NCI-H1092 (cell line): ENCODE measurements at places on chromosomes 1 and 21.

DNA sequence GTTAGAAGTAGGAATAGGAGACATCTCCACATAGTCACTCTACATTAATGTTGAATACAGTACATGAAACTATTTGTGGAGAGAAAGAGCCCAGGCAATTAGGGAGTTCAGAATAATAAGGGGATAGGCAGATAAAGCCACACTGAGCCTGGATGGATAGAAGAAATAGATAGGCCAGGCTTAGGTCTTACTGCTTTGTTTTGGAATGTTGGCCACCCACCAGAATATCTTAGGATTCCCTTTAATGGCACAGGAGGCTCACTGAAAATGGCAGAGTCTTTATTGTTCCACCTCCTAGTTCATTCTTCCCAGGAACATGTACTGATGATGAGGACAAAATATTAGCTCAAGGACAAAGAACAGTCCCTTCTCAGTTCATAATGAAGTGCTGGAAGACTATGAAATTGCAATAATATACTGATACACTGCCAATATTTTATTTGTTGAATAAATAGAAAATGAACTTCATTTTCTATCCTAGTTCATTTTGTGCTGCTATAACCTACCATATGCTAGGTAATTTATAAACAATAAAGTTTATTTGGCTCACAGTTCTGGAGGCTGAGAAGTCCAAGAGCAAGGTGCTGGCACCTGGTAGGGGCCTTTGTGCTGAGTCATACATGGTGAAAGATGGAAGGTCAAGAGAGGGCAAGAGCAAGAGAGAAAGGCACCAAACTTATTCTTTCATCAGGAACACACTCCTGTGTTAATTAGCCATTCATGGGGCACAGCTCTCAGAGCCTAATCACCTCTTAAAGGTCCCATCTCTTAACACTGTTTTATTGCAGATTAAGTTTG is 87.3 kb downstream of the TBX15 start:
- no peak for DNase-seq

- DNase-seq, result no peak
Observed at GRCh38 chr1:62045574-62045973, 149.1 kb upstream of the L1TD1 start.

DNA sequence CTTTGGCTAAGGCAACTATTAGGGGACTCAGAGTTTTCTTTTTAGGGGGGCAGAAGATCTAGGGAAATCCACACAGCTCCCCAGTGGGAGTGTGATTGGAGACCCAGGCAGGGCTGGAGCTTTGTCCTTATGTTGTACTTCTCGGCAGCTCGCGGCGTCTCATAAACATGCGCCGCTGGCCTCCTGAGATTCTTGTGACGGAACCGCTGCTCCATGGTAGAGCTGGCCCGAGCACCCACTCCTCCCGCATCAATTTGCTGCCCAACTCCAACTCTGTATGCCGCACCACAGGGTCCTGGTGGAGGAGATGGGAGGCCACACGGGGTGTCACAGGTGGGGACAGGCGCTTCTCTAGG is 143.9 kb downstream of the GALNT2 start:
- DNase-seq, result no peak

DNA sequence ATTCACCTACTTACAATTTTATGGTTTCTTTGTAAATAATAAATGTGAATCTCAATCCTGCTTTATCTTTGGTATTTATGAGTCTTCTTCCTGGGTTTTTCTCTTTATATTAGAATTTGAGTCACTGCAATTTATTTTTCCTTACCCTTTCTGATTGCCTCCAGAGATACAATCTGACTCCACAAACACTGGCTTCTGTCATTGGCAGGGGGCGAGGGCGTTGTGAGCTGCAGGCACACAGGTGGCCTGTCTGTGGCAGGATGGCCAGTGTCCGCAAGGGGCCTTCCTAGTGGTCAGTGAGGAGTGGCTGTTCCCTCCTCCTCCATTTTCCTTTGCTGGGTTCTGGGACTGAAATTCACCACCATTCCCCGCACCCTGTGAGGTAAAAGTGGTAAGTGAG is 2.0 kb upstream of the MTARC1 start:
- no peak for DNase-seq

GRCh38 chr1:226626577-226626956 is 78.0 kb downstream of the STUM start:
- no peak for DNase-seq

DNA sequence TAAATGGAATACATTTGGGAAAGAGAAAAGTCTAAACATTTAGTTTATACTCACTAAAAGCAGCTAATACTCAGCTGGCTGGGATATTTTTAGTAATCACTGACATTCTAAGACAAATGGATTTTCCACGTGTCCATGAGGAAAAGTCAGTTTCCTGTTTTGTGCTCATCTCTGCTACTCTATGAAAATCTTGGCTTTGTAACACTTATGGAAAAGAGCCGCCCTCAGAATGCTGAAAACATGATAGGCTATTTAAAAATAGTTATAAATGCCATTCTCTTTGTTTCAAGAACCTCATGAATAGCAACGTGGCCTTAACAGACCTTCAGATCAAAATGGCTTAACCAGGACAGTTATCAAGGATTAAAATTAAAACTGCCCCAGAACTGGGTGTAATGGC is 29.9 kb downstream of the MRAP start:
- no peak for DNase-seq

GRCh38 chr1:151739590-151740355 is 18.5 kb downstream of the RIIAD1 start:
- no peak for DNase-seq

DNA sequence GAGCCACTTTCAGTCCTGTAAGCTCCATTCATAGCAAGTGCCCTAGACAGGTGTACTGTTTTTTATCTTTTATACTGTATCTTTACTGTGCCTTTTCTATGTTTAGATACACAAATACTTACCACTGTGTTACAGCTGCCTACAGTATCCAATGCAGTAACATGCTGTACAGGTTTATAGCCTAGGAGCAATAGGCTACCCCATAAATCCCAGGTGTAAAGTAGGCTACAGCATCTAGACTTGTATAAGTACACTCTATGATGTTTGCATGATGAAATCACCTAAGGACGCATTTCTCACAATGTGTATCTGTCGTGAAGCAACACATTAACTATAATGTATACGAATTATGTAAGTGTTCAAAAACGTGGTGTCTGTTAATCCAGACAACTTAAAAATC is 10.7 kb downstream of the HLCS start:
- no peak for DNase-seq

DNA sequence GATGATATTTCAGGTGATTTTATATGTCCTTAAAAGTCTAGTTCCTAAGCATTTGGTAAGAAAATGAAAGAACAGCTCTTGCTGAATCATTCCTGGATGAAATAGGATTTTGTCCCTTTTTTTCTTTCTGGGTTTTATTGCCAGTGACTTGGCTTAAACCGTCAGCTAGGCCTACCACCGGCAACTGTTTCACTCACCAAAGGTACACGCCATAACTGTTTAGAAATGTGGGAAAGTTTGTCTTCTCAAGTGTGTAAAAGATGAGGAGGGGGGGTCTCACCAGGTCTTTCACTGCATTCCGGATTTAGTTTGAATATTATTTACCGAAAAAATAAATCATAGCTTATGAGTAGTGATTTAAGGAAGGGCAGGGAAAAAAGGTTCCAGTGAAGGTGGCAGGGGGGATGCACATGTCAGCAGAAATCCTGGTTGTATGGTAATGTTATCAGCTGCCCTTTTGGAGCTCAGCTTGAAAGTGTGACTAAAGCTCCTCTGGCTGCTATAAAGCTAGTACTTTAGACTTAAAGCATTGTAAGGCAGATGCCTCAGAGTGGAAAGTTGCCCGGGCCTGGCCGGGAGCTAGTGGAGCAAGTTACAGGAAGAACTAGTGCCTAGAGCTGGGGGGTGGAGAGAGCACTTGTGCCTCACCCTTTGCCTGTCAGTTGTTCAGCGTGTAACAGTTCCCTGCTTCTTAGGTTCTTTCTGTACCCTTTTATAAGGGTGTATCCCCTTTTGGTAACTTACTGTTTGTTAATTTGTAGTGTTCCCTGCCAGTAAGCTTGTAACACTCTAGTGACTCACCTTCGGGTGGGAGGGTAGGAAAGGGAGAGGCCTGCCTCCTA is 3.1 kb downstream of the ATP1A1 start:
- DNase-seq, result no peak

- no peak for DNase-seq
Observed at GRCh38 chr1:157696966-157697628, 3.5 kb downstream of the FCRL3 start.

- no peak for DNase-seq
Observed at GRCh38 chr1:197510691-197511378, 242.8 kb downstream of the CRB1 start.

GRCh38 chr1:165284454-165284853 is 72.1 kb downstream of the LMX1A start:
- DNase-seq, result peak; percentile 45

DNA sequence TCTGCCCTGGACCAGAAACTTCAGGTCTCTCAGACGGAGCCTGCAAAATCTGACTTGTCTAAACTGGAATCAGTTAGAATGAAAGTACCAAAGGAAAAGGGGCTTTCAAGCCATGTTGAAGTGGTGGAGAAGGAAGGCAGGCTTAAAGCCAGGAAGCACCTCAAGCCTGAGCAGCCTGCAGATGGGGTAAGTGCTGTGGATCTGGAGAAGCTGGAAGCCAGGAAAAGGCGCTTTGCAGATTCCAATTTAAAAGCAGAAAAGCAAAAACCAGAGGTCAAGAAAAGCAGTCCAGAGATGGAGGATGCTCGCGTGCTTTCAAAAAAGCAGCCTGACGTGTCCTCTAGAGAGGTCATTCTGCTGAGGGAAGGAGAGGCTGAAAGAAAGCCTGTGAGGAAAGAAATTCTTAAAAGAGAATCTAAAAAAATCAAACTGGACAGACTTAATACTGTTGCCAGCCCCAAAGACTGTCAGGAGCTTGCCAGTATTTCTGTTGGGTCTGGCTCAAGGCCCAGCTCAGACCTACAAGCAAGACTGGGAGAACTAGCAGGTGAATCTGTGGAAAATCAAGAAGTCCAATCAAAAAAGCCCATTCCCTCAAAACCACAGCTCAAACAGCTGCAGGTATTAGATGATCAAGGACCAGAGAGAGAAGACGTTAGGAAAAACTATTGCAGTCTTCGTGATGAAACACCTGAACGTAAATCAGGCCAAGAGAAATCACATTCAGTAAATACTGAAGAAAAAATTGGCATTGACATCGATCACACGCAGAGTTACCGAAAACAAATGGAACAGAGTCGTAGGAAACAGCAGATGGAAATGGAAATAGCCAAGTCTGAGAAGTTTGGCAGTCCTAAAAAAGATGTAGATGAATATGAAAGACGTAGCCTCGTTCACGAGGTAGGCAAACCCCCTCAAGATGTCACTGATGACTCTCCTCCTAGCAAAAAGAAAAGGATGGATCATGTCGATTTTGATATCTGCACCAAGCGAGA is 46.6 kb downstream of the ZBTB17 start:
- no peak for DNase-seq

- no peak for DNase-seq
Observed at GRCh38 chr1:240515505-240515904, 96.5 kb downstream of the GREM2 start.

GRCh38 chr1:58430421-58431275 is 115.9 kb downstream of the OMA1 start:
- DNase-seq, result no peak

DNA sequence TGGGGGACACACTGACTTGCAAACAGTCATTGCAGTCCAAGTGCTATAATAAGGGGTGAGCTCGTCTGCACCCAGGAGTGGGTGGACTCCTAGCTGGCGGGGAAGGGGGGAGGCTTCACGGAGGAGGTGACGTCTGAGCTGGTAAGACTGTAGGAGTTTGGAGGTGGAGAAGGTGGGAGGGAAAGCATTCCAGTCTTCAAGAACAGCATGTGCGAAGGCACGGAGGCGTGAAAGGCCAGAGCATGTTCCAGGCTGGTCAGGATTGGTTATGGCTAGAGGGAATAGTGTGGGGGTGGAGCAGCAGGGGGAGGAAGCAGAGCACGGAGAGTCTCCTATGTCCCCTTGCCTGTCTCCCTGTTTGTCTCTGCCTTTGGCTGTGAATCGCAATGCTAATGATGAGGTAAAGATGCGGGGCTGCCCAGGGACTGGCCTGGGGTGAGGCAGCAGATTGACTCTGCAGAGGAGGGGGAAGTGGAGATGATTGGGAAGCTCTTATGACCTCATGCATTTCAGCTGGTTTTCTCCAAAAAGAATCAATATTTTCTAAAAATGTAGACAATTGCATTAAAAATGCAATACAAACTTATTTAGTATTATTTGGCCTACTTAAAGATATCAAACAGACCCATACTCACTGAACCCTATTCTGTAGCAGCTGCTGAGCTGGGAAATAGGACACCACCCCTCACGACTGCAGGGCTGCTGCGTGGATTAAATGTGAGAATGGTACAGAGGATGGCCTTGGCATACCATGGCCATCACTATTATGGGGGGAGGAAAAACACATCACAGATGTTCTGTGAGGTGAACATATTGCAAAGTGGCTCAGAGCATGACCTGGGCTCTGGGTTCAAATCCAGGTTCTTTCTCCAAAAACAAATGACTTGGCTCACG is 2.6 kb upstream of the ZNF436 start:
- DNase-seq, result no peak

DNA sequence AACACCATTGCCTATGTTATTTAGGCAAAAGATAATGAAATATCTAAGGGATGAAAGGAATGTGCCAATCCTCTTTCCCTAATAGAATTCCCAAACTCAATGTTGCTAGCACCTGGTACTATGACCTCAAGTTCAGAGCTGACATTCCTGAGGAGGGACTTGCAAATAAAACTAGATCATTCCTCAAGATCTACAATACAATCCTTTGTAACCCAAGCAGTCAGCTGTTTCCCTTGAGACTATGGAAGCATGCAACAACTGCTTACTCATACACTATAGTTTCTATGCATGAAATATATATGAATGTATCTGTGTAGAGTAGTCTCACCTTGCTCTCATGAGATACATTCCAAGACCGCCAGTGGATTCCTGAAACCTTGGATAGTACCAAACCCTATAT is 65.0 kb downstream of the ABL2 start:
- DNase-seq, result no peak

DNA sequence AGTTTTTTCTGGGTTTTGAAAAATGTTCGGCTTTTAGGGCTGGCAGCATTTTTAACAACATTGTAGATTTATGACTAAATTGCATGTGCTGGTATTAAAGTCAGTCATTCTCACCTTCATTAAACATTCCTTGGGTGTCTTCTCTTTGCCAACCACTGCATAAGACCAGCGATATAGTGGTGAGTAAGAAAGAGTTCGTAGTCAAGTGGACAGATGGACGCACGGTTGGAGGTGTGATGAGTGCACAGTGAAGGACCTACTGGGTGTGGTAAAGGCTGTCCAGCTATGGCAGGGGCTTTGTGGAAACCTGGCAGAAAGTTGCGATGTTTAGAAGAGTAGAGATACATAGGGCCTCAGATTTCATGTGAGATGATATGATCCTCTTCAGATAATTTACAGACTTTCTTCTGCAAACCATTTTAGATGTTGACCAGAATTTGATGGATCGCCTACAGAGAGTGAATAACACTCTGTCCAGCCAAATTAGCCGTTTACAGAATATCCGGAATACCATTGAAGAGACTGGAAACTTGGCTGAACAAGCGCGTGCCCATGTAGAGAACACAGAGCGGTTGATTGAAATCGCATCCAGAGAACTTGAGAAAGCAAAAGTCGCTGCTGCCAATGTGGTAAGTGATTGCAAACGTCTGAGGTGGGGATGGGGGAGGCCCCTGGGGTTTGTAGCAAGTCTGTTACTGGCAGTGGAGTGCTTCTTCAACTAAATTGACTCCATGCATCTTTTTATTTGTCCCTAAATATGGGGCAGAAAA is 56.0 kb upstream of the LAMC2 start:
- DNase-seq, result no peak

- DNase-seq, result no peak
Observed at GRCh38 chr1:160578175-160578524, 1.1 kb downstream of the CD84 start.
